Endothelial cell of umbilical vein (primary cell): ENCODE measurements at places on chromosomes 6 and 20. TPM values are rescaled to one million over a fixed set of nuclear protein-coding genes. Genes with fewer than 3 reads are reported as not detected.

ZNF831 gene
- not detected in 2 replicates for total RNA-seq

PNLDC1 gene
- not detected in 2 replicates for total RNA-seq

REM1 gene
- total RNA-seq = not detected in 2 replicates

SRMS gene
- not detected in 2 replicates for total RNA-seq

NEU1 gene
- total RNA-seq = 61.3 and 62.8 TPM in 2 replicates

PEX6 gene
- total RNA-seq = 9.9 and 18.1 TPM in 2 replicates

HMGN3 gene
- 72.7 and 75.1 TPM in 2 replicates for total RNA-seq

EEF1A2 gene
- total RNA-seq = 2.9 and 3.4 TPM in 2 replicates

OPRM1 gene
- total RNA-seq = not detected in 2 replicates

EMILIN3 gene
- total RNA-seq = 0.09 TPM in 1 of 2 replicates, not detected in the other

ELOVL4 gene
- total RNA-seq = 3.3 and 4.1 TPM in 2 replicates

DNA sequence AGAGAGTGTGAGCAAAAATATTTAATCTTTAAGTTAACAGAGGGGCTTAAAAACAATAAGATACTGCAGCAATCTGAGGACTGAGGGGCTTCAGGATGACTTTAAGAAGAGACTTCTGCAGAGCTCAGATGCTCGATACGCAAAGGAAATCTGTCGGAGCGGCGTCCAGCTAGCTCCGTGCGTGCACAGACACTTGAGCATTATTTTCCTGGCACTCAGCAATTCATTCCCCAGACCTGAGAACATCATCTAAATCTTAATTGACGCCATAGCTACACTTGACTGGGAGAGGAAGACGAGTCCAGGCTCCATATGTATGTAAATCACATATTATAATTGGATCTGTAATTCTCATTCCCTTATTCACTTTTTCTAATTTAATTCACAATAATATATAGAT lies 228.2 kb downstream of the SOD2 start:
- no peak for DNase-seq

- DNase-seq = peak; percentile 72
Measured at GRCh38 chr20:54339093-54339492, 131.2 kb downstream of the PFDN4 start.

GRCh38 chr20:41249411-41250281 lies 67.9 kb downstream of the ZHX3 start:
- peak; percentile 92 for DNase-seq

- no peak for DNase-seq
Measured at GRCh38 chr20:10793766-10794165, 120.0 kb upstream of the JAG1 start.

GRCh38 chr6:7249946-7250643 lies 62.9 kb downstream of the SSR1 start:
- no peak for DNase-seq

GRCh38 chr20:6909608-6910007 lies 142.1 kb downstream of the BMP2 start:
- DNase-seq = no peak

- DNase-seq = peak; percentile 40
Measured at GRCh38 chr6:157106487-157106886, 216.8 kb downstream of the TMEM242 start.

DNA sequence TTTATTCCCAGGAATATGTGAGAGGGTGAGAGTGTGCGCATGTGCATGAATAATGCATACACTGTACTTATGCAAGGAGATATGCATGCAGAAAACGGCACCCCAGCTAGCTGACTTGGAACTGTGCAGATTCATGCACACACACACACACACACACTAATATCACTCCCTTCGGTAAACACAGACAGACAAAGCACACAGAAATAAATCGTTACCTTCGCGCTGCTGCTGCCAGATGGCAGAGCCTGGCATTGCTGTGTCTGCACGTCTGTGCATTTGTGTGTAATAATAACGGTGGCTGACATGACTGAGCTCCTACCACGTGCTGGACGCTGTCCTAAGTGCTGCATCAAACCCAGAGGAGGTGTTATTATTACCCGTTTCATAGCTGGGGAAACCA lies 36.8 kb downstream of the PREX1 start:
- peak; percentile 48 for DNase-seq

DNA sequence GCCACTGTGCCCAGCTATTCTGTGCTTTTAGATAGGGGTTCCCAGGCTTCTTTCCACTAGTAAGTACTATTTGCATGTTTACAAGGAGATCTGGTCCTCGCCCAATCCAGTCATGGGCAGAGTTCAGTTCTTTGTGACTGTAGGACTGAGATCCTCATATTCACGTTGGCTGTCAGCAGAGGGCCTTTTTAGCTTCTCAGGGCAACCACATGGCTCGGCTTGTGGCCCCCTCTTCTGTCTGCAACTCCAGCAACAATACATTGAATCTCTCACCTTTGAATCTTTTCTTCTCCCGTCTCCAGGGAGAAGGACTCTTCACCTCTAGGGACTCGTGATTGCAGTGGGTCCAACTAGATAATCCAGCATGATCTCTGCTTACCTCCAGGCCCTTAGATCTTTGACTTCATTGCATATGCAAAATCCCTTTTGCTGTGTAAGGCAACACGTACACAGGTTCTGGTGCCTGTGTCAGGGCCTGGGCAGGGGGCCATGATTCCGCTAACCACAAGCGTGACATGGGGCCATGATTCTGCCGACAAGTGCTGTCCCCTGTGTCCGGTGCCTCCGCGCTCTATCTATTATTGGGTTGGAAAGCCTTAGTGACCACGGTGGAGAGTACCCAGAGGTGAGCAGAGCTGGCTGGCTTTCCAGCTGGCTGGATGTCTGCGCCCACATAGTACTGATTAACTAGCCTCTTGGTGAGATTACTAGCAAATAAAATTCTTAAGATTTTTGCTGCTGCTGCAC lies 5.1 kb downstream of the CCR6 start:
- no peak for DNase-seq

GRCh38 chr20:46939031-46939965 lies 44.7 kb downstream of the EYA2 start:
- DNase-seq = peak; percentile 1

GRCh38 chr20:57047281-57048026 lies 219.0 kb downstream of the BMP7 start:
- DNase-seq = no peak

DNA sequence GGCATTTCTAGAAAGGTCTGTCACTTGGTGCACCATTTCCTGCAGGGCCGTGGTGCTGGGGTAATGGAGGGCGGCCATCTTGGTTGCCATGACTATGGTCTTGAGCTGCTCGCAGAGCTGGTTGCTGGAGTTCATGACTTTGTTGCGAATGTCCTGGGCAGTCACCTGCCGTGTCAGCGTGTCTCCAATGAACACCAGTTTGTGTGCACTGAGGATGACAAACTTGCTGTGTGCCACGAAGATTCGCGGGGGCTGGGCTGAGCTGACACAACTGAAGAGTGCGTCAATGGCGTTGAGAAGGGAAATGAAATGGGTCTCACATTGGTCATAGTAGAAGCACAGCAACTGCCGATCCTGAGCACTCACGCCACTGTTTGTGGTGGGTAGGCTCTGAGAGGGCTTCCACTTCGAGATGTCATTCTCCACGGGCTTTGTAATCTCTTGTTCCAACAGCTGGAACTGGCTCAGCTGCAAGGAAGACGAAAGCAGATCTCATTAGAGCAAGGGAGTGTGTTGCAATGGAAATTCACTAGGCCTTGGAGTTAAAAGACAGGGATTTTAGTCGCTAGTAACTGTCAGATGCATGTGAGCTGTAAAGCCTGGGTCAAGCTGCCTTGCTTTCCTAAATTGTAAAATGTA lies 47.1 kb downstream of the NEDD9 start:
- DNase-seq = no peak

DNA sequence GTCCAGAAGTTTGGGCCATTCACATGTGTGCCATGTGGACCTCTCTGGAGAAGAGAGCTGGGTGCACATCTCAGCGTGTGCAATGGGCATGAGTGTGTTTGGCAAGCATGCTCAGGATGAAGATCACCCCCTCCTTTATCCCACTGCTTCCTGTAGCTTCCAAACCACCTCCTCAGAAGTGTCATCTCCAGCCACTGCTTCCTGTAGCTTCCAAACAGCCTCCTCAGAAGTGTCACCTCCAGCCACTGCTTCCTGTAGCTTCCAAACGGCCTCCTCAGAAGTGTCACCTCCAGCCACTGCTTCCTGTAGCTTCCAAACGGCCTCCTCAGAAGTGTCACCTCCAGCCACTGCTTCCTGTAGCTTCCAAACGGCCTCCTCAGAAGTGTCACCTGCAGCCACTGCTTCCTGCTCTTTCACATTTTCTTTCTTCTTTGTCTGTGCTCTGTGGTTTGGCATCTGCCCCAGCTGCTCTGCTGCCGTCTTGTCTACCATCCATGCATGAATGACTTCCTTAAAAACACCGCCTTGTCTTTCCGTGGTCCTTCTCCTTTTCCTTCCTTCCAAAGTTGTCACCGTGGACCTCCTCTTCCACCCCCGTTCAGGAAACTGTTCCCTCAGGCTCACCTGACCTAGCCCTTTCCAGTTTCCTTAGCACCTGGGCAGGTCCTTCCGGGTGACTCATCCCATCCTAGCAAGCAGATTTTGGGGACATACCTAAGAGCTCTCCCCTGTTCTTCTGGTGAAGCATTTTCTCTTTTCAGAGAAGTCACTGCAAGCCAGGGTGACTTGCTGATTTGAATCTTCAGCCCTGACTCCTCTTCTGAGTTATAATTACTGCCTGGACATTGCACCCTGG lies 43.5 kb upstream of the TIAM2 start:
- DNase-seq = no peak

DNA sequence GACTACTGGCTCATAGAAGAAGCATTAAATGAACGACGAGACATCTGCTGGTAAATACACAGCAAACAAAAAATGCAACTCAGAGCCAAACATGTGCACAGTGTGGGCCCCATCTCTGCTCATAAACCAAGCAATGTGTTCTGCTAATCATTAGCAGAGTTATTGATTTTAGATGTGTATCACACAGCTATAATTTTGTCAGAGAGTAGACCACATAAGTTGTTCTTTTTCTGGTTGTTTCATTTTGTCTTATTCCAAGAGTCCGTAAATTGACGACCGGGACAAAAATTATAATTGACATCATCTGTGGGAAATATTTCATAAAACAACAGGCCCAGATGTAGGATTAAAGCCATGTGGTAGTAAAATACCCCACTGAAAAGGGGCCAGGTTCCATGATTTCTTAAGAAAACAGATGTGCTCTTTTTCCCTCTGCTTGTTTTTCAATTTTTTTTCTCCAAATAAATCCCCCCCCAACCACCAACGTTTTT lies 423.6 kb downstream of the HAO1 start:
- no peak for DNase-seq

- DNase-seq = no peak
Measured at GRCh38 chr6:137365707-137366437, 128.3 kb downstream of the OLIG3 start.

- DNase-seq = peak; percentile 59
Measured at GRCh38 chr6:56954403-56955170, at the start of gene BEND6. BEND6 (plus strand) TSS chr6:56955107; CDS start chr6:56981811, 26,704 bp downstream.

DNA sequence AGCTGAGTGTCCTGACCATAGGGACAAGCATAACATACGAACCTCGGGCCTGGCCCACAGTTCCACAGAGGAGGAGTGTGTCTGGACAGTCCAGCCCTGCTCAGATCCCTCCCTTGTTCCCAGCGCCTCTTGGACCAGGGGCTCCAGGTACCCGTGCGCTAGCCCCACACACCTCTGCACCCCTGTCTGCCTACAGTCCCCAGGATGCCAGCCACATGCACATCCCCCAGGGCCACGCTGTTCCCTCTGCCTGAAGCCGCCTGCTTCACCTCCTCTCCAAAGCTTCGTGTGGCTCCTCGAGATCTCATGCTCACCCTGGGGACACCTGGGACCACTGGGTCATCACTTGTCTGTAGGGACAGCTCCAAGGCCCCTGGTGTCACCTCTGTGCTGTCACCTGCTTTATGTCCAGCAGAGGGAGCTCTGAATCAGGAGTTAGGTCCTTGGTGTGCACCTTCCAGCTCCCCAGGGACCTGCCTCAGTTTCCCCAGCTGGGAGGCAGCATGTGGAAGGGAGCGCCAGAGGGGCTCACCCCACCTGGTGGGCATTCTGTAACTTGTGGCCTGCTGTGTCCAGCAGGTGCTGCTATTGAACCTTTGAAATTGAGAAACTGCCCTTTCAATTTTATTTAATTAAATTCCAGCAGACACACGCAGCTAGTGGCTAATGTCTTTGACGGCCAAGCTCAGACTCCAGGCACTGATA lies 7.3 kb upstream of the YTHDF1 start:
- DNase-seq = peak; percentile 35

GRCh38 chr6:22614547-22614946 lies 45.2 kb downstream of the HDGFL1 start:
- peak; percentile 33 for DNase-seq

- no peak for DNase-seq
Measured at GRCh38 chr20:60300374-60300773, 342.2 kb downstream of the CDH26 start.

DNA sequence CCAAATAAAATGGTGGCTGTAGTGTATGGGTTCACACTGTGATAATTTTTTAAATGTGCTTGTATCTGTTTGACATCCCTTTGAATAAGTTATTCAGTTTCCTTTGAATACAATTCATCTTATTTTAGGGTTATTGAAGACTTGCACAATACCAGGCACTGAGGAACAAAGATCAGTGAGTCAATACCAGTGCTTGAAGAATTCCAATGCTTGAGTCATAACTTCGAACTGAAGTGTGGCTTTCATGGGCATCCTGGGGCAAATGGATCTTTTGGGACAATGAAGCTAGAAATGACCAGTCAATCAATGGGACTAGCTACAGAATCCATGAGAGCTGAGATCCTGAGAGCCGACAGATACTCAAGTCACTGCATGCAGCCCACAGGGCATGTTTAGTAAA lies 349.9 kb upstream of the FLRT3 start:
- no peak for DNase-seq

DNA sequence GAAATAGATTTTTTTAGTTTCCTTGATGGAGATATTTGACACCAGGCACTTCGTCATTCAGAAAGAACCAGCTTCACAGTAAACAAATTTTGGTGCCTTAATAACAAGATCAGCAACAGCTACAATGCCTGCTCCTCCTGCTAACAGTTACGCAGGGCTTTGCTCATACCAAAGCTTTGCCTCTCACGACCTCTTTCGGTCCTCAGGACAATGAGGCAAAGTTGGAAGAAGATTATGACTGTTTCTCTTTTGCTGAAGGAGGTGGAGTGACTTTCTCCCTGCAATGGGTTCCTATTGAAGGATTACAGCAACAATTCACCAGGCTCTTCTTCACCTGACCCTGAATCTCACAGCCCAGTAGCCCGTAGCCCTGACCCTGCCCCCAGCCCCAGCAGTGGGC lies 440.1 kb downstream of the PREX1 start:
- no peak for DNase-seq

GRCh38 chr6:148954934-148955333 lies 208.1 kb downstream of the UST start:
- DNase-seq = no peak

- DNase-seq = peak; percentile 16
Measured at GRCh38 chr20:40173872-40174271, 515.2 kb downstream of the MAFB start.

DNA sequence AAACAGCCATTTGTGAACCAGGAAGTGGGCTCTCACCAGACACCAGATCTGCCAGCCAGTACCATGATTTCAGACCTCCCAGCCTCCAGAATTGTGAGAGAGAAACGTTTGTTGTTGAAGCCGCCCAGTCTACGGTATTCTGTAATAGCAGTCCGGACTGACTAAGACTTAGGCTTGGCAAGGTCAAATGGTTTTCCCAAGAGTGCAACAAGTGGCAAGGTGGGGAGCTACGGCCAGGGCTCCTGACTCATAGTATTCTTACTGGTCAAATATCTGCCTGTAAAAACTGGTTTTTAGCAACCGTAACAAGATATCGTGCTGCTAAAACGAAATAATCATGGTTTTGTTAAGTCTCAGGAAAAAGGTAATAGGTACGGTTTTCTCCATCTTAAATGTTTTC lies 37.8 kb downstream of the MCUR1 start:
- DNase-seq = no peak
